ENCODE measurements at places on chromosomes 5 and 9.
A peak's percentile ranks its signal among the peaks of the same experiment; 100 is the strongest.

DNA sequence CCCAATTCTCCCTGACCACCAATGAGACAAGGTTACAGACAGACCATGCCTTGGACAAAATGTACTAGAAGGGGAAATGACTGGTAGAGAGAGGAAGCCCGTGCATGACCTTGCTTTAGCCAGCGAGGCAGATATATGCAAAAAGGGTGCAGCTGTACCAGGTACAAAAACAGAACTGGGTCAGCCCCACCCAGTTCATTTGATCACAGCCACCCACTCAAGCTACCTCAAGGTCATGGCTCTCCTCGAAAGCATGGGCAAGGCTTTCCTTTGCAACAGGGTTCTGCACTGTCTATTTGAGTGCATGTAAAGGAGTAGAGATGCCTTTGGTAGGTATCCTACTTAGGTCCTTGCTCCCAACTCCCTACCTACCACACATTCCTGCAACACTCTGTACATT, 33.3 kb downstream of the TLE1 start:
- no peak for DNase-seq

- DNase-seq: no peak
Measured at GRCh38 chr5:140130949-140131733, 5.4 kb downstream of the IGIP start.

- peak; percentile 65 for DNase-seq
Measured at GRCh38 chr9:136543830-136544547, 1.9 kb downstream of the NOTCH1 start.

GRCh38 chr5:126868338-126869004, 91.5 kb downstream of the LMNB1 start:
- DNase-seq: no peak

- no peak for DNase-seq
Measured at GRCh38 chr5:143056792-143057579, 286.8 kb downstream of the ARHGAP26 start.

GRCh38 chr9:31390403-31391025, 993.9 kb upstream of the ACO1 start:
- DNase-seq: no peak

Data from heart left ventricle (tissue), 16 donors.